Naive thymus-derived CD8-positive, alpha-beta T cell (primary cell): ENCODE measurements at places on chromosomes 16 and 17.
A peak's percentile ranks its signal among the peaks of the same experiment; 100 is the strongest.

DNA sequence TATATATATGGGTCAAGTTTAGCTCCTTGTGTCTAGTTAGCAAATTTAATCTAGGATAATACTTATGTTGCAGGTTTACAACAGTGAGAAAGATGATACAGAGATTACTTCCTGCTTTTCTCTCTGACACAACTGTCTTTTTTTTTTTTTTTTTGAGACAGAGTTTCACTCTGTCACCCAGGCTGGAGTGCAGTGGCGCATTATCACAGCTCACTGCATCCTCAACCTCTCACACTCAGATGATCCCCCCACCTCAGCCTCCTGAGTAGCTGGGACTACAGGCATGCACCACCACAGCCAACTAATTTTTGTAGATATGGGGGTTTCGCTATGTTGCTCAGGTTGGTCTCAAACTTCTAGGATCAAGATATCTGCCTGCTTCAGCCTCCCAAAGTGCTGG is 706.9 kb upstream of the SOX9 start:
- no peak for DNase-seq

DNA sequence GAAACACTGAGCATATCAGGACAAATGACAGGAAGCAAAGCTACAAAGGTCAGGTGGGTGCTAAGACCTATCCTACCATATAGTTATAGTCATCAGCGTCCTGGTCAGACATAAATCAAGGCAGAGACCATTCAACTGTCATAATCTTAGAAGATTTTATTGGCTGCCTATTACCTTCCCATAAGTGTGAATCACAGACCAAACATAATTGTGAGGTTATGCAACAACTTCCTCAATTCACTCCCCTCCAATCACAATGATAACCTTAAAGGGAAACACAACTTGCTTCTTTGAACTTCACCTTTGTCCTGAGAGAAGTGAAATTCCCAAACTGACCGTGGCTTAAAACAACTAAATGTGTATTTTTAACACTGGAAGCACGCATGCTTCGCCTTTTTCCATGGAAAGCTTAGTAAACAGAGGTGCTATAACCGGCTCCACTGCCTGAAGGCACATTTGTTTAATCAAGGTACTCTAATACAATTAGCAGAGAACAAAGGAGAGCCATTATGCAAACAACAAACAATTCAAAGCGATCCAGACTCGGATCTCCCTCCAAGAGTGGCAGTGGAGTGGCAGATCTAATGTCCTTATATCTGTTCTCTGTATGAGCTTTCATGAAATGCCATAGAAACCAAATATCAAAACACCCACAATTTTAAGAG is 84.9 kb downstream of the TMEM114 start:
- DNase-seq = no peak

DNA sequence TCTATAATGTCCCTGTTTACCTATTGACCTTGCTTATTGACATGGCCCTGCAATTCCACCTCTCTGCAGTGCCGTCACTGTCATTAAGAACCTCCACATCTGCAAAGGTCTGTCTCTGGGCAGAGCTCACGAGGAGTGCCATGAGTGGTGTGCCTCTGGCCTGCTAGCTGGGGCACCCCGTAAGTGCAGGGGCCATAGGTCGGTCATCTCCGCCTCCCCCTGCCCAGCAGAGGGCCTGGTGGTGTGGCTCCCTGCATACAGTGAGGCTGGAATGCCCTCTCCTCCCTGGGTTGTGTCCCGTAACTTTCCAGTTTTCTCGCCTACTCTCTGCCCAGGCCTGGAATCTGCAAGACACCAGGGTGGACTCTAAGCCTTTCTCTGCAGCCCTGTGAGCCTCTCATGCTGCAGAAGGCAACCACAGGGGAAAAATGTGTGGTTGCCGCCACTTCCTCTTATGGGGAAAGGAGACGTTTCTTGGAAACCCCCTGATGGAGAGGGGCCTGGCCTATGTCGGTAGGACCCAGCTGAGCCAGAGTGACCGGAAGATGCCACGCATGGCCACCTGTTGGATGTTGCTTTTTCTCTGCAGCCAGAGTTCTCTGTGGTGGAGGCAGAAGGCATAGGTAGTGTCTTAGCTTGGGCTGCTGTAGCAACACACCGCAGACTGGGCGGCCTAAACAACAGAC is 2.7 kb upstream of the SNX20 start:
- no peak for DNase-seq

- no peak for DNase-seq
Measured at GRCh38 chr16:65547772-65548446, 426.0 kb upstream of the CDH11 start.

GRCh38 chr17:83025636-83026280 is 53.7 kb upstream of the METRNL start:
- no peak for DNase-seq

GRCh38 chr17:79836972-79837887 is 2.0 kb downstream of the CBX4 start:
- peak; percentile 60 for DNase-seq

DNA sequence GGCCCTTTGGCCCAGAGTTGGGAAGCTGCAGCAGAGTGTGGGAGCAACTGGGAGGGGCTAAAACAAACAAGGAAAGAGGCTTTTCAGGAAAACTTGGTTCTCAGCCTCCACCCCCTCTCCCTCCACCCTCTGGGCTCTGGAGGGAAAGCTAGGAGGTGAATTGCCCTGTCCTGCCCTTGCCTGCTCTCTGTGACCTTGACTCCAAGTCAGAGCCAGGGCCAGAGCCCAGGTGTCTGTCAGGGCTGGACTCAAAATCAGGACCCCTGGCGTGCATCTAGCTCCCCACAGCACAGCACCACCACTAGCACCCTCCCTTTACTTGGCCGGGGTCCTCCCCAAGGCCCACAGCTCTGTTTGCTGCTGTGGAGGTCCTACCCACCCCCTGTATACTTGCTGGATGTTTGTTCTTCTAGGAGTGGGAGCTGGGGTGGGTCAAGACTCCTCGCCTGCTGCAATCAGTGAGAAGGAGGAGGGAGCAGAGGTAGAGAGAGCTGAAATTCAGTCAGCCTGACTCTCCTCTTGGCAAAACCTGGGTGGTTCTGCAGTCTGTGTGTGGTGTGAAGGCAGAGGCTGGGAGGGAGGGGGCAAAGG is 2.8 kb upstream of the NR1D1 start:
- no peak for DNase-seq

DNA sequence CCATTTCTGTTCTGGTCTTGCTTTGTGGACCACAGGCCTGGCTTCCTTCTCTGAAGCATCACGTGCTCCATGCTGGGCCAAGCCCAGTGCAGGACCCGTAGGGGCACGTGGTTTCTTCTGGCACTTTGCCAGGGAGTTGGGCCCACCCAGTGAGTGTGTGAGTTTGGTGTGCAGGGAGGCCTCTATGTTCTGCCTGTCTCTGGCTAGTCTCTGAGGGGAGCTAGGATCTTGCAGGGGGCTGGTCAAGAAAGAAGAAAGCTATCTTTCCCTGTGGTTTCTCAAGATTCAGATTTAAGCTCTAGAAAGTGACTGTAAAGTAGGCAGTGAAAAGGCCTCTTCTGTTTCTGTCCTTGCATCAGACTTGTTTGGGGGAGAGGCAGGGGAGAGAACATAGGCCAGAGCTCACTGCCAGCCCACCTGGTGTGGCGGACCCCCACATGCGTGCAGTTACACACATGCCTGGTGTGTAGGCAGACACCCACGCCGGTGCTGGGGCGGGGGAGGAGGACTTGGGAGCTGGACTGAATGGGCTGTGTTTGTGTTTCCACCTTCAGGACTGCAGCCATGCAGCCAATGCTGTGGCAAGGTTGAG is 11.8 kb downstream of the LASP1 start:
- peak; percentile 56 for DNase-seq

- no peak for DNase-seq
Measured at GRCh38 chr16:11064202-11064540, 119.8 kb downstream of the CLEC16A start.

DNA sequence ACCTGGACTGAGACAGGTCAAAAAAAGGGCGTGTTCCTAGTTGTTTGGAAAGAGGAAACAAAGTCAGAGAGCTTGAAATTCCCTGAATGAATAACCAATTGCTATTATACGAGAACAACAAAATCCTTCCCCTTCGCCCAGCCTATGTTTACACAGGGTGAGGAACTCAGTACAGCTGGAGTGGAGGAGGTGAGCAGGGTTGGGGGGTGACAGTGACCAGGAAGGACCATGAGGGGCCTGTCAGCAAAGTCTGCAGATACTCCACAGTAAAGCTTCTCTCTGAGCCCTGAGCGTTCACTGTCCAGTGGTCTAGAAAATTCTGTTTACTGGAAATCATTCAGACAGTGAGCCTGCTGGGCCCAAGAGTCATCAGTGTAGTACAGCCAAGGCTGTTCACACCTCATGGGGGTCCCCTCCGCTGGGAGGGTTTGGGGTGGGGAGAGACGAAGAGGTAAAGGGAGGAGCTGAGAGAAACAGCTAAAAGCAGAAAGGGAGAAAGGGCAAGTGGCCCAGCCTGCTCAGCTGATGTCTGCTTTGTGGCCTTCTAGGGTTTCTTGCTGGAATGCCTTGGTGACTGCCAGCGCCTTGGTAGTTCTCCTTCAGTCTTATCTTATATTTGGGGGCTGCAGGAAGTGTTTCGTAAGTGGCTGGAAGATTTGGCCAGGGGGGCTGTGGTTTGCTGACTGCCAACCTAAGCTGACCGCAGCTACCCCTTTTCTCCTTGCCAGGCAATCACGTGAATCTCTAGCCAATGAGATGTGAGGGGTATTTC is 5.7 kb downstream of the DUSP3 start:
- DNase-seq = no peak

- DNase-seq = no peak
Measured at GRCh38 chr16:12255919-12256665, 279.6 kb downstream of the SNX29 start.

DNA sequence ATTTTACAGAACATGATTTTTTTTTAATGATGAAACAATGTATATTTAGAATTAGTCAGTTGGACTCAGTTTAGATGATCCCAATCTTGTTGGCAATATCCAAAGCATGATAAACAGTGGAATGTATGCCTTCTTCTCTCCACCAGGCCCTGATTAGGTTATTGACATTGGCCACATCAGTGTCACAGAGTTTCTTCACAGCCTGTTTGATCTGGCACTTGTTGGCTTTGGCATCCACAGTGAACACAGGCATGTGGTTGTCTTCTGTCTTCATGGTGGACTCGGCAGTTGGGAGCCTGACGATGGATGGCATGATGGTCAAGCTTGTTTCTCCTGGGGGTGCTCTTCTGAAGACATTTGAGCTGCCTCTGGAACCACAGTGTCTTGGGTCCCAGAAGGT is 317.5 kb downstream of the PMP22 start:
- DNase-seq = no peak

GRCh38 chr17:64209356-64209941 is 53.6 kb downstream of the TEX2 start:
- no peak for DNase-seq
